ENCODE measurements at places on chromosomes 1 and 21.

- DNase-seq, result no peak
Observed at GRCh38 chr21:14833241-14833640, 231.6 kb downstream of the NRIP1 start.

DNA sequence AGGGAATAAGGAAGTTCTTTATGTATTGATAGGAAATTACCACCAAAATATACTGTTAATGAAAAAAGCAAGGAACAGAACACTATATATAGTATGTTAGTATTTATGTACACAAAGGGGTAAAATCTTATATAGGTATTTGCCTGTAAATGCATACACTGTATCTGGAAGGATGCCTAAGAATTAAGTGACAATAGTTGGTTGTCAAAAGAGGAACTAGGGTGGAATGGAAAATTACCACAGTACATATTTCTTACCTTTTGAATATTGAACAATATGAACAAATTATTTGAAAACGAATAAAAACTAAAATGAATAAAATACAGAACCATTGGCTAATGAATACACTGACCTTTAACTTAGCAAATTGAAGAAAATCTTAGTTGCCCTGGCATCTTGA, 13.6 kb downstream of the ARPC5 start:
- DNase-seq, result no peak

GRCh38 chr1:95067568-95067967, 5.2 kb downstream of the ALG14 start:
- no peak for DNase-seq

DNA sequence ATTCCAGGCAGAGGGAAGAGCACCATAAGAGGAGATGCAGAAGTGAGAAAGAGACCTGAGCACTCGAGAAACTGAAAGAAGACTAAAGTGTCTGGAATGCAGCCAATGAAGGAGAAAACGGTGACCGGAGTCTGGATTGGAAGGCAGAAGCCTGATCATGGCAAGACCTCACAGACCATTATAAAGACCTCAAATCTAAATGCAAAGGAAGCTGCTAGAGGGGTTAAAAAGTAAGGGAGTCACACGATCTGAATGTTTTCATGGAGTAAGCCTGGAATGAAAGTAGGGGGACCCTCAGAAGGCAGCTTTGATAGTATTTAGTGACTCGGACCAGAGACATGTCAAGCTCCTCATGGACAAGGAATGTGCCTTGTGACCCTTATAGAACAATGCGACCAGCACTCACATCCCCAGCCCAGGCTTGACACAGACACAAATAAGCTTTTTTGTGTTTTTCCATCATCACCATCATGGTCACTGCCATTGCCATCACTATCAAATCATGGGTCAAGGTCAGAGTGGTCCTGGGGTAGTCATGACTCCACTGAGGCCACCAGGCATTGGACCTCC, 183.6 kb downstream of the SEC16B start:
- DNase-seq, result no peak

- DNase-seq, result no peak
Observed at GRCh38 chr21:30251781-30252180, 31.0 kb downstream of the KRTAP24-1 start.

- DNase-seq, result no peak
Observed at GRCh38 chr21:37030864-37031263, 24.4 kb downstream of the RIPPLY3 start.

DNA sequence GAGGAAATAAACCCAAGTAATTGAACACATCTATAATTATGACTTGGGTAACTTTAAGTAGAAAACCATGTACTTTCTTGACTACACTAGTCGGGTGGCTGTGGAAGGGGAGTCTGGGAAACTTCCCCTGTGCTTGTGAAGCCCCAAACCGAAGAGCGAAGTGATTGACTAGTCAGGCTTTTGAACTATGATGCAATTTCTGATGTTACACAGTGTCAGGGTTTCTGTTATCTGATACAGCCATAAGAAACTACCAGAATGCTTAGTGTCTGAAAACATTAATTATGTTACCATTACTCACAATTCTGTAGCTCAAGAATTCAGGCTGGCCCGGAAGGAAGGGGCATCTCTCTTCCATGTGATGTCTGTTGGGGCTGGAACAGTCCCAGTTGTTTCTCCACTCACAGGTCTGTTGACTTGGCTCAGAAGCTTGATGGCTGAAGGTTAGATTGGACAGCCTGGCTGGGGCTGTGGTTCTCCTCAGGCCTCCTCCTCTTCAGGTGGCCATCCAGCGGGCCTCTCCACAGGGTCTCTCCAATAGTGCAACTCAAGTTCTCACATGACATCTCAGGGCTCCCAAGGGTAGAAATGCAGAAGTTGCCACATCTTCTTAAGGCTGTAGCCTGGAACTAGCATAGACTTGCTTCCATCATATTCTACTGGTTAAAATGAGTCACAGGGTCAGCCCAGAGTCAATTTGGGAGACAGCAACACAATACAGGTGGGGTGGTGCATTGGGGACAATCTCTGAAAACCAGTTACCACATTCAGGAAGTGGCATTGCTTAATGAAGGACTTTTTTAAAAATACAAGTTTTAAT, 8.3 kb upstream of the C8B start:
- no peak for DNase-seq

- DNase-seq, result no peak
Observed at GRCh38 chr1:6048179-6048867, 2.6 kb downstream of the KCNAB2 start.

- no peak for DNase-seq
Observed at GRCh38 chr1:160367516-160367900, 637 bp downstream of the NHLH1 start.

DNA sequence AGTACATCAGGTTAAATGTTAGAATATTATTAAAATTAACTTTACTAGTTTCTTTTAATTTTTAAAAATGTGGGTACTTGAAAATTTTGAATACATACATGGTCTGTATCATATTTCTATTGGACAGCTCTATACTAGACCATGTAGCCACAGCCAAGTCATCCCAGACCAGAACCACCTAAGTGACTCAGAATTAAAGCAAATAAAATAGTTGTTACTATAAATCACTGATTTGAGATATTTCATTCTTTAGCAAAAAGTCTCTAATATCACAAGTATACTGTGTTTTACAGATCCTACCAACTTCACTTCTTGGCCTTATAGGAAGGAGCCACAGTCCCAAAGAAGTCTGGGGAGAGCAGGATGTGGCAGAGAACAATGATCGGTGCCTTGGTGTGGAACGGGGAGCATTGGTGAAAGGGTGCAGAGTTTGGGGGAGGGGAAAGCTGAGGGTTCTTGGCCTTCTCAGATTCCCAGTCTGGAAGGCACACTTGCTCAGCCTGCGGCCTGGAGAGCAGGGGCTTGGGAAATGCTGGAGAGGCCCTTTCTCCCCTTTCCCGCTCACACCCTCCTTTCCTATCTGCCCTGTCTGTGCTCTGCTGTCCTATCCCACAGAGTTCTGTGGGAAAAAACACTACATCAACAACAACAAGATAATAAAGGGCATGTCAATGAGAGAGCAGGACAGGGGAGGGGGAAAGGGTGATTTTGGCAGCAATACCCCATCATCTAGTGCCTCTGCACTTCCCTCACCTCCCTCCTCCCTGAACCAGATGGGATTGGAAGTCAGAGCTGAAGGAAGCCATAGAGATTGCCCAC, 122.1 kb downstream of the NGF start:
- DNase-seq, result no peak

DNA sequence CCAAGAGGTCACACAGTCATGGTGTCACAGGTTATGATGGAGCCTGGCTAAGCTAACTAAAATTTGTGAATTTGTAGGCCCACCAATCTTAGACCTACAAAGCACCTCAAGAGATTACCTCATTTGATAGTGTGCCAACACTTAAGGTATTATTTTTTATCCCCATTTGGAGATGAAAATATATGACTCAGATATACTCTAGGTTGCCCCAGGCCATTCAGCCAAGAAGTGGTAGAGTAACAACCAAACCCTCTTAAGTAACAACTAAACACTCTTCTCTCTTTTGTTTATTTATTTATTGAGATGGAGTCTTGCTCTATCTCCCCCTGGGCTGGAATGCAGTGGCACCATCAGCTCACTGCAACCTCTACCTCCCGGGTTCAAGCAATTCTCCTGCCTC, 14.3 kb downstream of the NPL start:
- no peak for DNase-seq

GRCh38 chr1:161733526-161733925, 12.2 kb downstream of the FCRLB start:
- no peak for DNase-seq

GRCh38 chr1:40350391-40350790, 23.1 kb upstream of the SMAP2 start:
- DNase-seq, result no peak

- DNase-seq, result no peak
Observed at GRCh38 chr1:97680894-97681293, 239.9 kb downstream of the DPYD start.

DNA sequence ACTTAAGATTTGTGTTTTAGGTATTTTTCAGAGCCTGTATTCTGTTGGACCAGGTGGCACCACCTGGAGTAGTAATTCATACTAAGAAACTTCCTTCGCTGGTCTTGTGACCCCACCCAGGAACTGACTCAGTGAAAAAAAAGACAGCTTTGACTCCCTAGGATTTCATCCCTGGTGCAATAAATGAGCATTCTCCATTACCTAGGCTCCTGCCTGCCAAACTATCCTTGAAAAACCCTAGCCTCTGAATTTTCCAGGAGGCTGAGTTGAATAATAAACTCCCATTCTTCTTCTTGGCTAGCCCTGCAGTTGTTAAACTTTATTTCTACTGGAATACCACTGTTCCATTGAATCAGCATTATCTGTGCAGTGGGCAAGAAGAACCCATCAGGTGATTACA, 10.6 kb upstream of the RGS18 start:
- DNase-seq, result no peak

GRCh38 chr1:74057719-74058118, 140.3 kb downstream of the LRRIQ3 start:
- no peak for DNase-seq

- no peak for DNase-seq
Observed at GRCh38 chr1:4584449-4584848, 70.0 kb upstream of the AJAP1 start.

DNA sequence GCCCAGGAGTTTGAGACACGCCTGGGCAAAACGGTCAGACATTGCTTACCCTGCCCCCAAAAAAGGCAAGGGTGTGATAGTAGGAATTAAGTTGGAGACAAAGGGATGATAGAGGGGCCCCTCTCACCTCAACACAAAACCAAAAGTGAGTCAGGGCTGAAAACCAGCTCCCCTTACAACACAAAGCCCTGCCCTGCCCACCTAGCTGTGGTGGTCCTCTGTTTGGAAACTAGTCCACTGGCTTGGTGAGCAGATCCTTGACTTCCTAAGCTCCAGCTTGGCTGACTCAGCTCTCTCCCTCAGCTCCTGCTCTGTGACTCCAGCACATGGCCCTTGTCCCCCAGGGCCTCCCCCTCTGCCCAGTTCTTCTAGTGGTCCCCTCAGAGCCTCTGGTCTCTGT, 603.8 kb downstream of the PTPRC start:
- no peak for DNase-seq

- DNase-seq, result no peak
Observed at GRCh38 chr1:28902738-28903137, 11.6 kb upstream of the EPB41 start.

- DNase-seq, result no peak
Observed at GRCh38 chr1:61186753-61187152, 104.4 kb downstream of the NFIA start.

DNA sequence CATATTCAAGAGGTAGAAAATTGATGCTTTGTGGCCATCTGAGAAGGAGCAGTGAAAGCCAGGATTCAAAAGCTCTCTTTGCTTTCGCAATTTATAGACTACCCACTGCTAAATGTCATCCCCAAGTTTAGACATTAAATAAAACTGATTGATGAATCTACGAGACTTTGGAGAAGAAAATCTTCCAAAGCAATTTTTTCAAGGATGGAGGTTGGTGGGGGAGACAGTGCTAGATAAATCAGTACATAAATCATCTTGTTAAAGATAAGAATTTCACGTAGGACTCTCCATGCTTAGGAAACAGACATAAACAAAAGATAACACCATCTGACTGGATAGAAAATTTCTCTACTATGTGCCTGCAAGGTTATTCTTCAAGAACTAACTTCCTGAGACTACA, 147.6 kb upstream of the TIAM1 start:
- DNase-seq, result no peak

DNA sequence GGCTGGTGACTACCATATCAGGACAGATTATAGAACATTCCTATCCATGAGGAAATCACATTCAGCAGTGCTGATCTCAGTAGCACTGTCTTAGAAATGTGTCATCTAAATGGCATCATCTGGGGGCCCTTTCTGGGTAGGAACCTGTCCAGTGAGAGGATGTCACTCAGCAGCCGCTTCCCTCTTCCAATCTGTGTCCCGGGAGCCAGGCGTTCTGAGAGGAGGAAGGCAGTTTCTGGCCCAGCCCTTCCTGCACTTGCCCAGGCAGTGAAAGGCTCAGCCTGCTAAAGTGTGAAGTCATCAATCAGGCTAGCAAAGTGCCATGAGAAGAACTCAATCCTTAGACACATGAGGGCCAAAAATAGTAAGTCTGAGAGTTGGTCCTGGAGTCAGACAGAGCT, 25.6 kb downstream of the RAB4A start:
- no peak for DNase-seq

- DNase-seq, result no peak
Observed at GRCh38 chr1:244060686-244061085, 9.6 kb downstream of the ZBTB18 start.

GRCh38 chr1:6638226-6638625, 13.6 kb downstream of the THAP3 start:
- DNase-seq, result no peak

- no peak for DNase-seq
Observed at GRCh38 chr21:33801424-33802405, 113.9 kb downstream of the ATP5PO start.

- DNase-seq, result no peak
Observed at GRCh38 chr1:927234-927633, 3.5 kb downstream of the SAMD11 start.

DNA sequence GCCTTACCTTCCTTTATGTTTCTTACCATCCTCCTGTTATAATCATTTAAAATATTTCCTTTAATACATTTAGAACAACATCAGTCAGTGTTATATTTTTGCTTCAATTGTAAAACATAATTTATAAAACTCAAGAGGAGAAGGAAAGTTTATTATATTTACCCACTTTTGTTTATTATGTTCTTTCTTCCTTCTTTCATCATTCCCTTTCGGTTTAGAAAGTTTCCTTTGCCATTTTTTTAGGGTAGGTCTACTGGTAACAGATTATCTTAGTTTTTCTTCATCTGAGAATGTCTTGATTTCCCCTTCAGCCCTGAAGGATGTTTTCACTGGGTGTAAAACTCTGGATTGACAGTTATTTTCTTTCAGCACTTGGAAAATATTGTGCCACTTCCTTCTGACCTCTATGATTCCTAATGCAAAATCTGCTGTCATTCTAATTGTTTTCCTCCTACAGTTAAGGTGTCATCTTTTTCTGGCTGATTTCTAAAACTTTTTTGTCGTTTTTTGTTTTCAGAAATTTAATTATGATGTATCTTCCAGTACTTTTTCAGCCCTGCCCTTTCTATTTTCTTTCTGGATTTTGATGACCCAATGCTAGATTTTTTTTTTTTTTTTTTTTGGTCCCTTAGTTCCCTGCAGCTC, 25.0 kb downstream of the PTPN22 start:
- no peak for DNase-seq
